ENCODE measurements at places on chromosomes 6 and 20. TPM values are rescaled to one million over a fixed set of nuclear protein-coding genes. Genes with fewer than 3 reads are reported as not detected.

DNA sequence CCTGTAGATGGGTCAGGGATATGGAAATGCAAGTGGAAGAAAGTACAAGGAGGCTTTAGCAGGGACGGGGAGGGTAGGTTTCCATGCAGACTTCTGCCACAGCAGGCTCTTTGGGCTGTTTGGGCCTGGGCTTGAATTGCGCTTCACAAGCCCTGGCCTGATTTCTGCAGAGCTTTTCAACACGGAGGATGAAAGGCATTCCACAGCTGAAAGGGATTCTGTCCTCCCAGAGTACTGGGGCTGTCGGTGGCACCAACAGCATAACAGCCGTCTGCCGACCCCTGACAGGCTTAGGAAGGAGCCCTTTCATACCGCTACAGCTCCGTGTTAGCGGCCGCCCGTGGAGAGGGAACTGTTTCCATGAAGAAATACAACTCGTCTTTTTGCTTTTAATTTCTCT, 22.9 kb upstream of the TBC1D7 start:
- no peak overlapping the region for H3K4me3 ChIP-seq
- DNase-seq, result no peak
- H3K4me1 ChIP-seq, result peaks cover 28% of the 10 kb centered on the region
- H3K27ac ChIP-seq, result no peak overlapping the region

DNA sequence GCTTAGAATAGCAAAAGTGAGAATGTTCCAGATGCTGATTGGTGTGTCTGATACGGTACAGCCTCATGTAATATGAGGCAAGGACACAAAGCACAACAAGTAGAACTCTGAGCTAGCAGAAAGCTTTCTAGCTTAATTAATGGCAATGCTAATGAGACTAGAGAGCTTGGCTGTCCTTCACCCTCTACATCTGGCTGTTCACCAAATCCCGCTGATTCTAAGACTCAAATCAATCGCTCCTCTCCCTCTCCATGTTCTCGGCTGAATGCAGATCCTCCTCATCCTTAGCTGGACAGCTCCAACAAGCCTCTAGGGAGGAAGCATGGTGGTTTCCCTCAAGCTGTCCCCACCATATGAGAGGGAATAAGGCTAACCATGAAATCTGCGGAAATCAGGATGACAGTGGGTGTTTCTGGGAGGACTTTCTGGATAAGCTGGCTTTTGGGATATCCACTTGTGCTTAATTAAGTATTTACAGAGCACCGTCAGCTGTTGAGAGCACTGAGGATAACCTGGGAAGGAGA, 128.9 kb downstream of the FOXC1 start:
- no peak overlapping the region for H3K4me3 ChIP-seq
- H3K36me3 ChIP-seq, result no peaks in the 10 kb centered on the region
- no peaks in the 10 kb centered on the region for H3K4me1 ChIP-seq
- H3K27me3 ChIP-seq, result no peaks in the 10 kb centered on the region
- no peak for DNase-seq
- H3K27ac ChIP-seq, result no peak overlapping the region

DNA sequence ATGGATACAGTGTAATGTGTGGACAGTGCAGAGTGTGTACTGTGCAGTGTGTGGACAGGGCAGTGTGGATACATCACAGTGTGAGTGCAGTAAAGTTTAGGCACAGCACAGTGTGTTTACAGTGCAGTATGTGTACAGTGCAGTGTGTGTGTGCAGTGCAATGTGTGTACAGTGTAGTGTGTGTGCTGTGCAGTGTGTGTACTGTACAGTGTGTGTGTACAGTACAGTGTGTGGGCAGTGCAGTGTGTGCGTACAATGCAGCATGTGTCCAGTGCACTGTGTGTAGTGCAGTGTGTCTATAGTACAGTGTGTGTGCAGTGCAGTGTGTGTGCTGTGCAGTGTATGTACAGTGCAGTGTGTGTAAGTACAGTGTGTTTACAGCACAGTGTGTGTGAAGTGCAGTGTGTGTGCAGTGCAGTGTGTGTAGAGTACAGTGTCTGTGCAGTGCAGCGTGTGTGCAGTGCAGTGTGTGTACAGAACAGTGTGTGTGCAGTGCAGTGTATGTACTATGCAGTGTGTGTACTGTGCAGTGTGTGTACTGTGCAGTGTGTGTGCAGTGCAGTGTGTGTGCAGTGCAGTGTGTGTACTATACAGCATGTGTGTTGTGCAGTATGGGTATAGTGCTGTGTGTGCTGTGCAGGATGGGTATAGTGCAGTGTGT, 385.2 kb downstream of the KIF16B start:
- H3K27me3 ChIP-seq, result no peaks in the 10 kb centered on the region
- no peaks in the 10 kb centered on the region for H3K4me1 ChIP-seq
- H3K27ac ChIP-seq, result no peak overlapping the region
- H3K4me3 ChIP-seq, result no peak overlapping the region
- no peaks in the 10 kb centered on the region for H3K36me3 ChIP-seq

DNA sequence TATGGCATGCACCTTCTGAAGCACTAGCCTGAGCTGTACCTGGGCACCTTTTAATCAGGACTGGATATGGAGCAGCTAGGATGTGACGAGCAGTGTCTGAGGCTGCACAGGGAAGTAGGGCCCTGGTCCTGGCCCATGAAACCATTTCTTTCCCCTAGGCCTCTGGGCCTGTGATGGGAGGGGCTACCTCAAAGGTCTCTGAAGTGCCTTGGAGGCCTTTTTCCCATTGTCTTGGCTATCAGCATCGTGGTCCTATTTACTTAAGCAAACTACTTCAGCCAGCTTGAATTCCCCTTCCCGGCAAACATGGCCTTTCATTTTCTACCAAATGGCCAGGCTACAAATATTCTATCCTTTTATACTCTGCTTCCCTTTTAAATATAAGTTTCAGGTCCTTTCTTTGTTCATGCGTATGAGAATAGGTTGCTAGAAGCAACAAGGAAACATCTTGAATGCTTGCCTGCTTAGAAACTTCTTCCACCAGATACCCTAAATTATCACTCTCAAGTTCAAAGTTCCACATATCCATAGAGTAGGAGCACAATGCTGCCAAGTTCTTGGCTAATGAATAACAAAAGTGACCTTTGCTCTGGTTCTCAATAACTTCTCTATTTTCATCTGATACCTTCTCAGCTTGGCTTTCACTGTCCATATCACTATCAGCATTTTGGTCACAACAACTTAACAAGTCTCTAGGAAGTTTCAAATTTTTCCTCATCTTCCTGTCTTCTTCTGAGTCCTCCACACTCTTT, 673.1 kb downstream of the HTR1B start:
- DNase-seq, result no peak
- H3K27me3 ChIP-seq, result no peaks in the 10 kb centered on the region
- no peak overlapping the region for H3K27ac ChIP-seq
- no peaks in the 10 kb centered on the region for H3K4me1 ChIP-seq

Gene IMPG1
- polyA plus RNA-seq, result not detected

DNA sequence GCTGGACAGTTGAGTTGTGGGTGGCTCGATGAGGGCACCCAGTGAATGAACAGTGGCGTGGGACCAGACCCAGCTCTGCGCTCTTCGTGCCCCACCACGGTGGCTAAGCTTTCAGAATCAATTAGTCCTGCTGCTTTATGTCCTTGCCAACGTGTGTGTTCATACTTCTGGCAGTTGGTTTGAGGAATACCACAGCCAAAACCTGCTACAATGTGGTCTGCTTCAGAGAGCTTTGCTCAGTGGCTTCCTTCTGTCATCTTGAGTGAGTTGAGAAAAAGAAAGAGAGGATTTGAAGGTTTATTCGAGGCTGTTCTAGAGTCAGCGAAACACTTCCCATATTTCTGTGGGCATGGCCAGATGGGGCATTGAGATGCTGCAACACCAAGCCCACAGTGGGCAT, 39.5 kb upstream of the SLC22A2 start:
- no peak overlapping the region for H3K27ac ChIP-seq
- no peak overlapping the region for H3K4me3 ChIP-seq
- H3K36me3 ChIP-seq, result no peaks in the 10 kb centered on the region

DNA sequence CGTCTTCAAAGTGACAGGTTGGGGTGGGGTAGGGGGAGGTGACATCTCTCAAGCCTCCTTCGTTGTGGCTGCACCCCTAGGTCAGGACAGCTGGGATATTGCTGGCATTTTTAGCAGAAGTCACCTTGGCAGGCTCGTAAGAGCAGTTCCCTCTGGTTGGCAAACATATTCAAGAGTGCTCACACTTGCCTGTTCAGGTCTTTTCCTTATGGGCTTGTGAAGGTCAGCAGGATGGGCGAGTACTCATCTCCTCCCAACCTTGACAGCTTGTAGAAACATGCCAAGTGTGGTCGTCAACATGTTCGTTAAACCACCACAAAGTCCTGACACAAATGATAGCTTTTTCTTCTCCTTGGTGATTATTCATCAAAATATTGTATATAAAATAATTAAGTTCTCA, 113.6 kb downstream of the HDGFL1 start:
- DNase-seq, result no peak
- no peaks in the 10 kb centered on the region for H3K36me3 ChIP-seq
- H3K4me1 ChIP-seq, result no peaks in the 10 kb centered on the region
- H3K27me3 ChIP-seq, result no peaks in the 10 kb centered on the region
- H3K4me3 ChIP-seq, result no peak overlapping the region

DNA sequence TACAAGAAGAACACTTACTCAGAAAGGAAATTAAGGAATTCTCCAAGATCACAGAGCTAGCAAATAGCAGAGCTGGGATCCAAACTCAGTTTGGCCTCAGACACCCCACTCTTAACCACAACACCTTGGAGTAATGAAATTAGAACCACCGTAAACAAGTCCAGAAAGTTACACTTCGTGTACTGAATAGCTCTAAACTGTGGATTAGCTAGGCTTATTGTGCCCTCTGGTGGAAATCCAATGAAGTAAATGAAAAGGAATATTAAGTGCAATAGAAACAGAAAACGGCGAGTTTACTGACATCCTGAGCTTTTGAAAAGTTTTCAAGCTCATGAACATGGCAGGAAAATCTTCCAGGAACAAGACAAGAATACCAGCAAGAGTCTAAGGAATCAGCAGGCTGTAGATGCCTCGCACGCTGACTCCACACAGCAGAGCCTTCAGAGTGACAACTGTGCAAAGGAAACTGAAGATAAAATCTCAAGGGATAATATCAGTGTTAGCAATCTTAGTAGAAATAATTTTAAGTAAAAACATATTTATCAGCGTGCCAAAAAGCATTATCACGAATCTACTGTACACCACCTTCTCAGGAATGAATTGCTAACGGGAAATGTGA, 34.6 kb downstream of the FBXO5 start:
- no peak overlapping the region for H3K4me3 ChIP-seq
- no peaks in the 10 kb centered on the region for H3K27me3 ChIP-seq
- H3K36me3 ChIP-seq, result no peaks in the 10 kb centered on the region
- DNase-seq, result peak; percentile 64

- H3K4me3 ChIP-seq, result no peak overlapping the region
- no peak for DNase-seq
- H3K27me3 ChIP-seq, result no peaks in the 10 kb centered on the region
- no peaks in the 10 kb centered on the region for H3K4me1 ChIP-seq
- no peaks in the 10 kb centered on the region for H3K36me3 ChIP-seq
Observed at GRCh38 chr20:63090052-63090451, 83.3 kb upstream of the BHLHE23 start.

- peaks cover 22% of the 10 kb centered on the region for H3K4me1 ChIP-seq
- no peak overlapping the region for H3K27ac ChIP-seq
- peaks cover 2% of the 10 kb centered on the region for H3K36me3 ChIP-seq
- no peak for DNase-seq
- H3K27me3 ChIP-seq, result no peaks in the 10 kb centered on the region
Observed at GRCh38 chr6:153000243-153000642, 2.3 kb downstream of the MTRF1L start.

DNA sequence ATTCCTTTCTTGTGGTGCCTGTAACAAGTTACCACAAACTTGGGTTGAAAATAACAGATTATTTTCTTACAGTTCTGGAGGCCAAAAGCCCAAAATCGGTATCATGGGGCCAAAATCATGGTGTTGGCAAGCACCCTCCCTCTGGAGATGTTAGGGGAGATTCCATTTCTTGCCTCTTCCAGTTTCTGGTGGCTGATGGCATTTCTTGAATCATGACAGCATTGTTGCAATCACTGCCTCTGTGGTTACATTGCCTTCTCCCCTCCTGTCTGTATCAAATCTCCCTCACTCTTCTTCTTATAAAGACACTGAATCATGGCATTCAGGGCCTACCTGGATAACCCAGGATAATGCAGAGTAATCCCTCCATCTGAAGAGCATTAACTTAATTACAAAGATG, 17.9 kb upstream of the TENT5A start:
- no peak for DNase-seq
- H3K36me3 ChIP-seq, result no peaks in the 10 kb centered on the region
- peaks cover 12% of the 10 kb centered on the region for H3K4me1 ChIP-seq
- H3K27ac ChIP-seq, result no peak overlapping the region
- H3K4me3 ChIP-seq, result no peak overlapping the region
